ENCODE measurements at places on chromosomes 4 and X.

DNA sequence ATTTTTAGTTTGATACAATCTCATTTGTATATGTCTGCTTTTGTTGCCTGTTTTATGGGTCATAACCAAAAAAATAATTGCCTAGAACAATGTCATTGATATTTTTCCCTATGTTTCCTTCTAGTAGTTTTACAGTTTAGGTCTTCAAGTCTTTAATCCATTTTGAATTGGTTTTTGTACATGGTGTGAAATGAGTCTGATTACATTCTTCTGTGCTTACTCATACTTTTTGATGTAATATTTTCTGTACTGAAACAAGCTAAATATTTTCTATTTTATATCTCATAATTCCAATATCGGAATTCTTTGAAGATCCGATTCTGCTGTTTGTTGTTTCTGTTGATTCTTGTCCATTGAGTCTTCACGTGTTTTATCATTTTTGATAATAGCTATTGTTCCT is 10.6 kb downstream of the TMEM156 start:
- DNase-seq = no peak

DNA sequence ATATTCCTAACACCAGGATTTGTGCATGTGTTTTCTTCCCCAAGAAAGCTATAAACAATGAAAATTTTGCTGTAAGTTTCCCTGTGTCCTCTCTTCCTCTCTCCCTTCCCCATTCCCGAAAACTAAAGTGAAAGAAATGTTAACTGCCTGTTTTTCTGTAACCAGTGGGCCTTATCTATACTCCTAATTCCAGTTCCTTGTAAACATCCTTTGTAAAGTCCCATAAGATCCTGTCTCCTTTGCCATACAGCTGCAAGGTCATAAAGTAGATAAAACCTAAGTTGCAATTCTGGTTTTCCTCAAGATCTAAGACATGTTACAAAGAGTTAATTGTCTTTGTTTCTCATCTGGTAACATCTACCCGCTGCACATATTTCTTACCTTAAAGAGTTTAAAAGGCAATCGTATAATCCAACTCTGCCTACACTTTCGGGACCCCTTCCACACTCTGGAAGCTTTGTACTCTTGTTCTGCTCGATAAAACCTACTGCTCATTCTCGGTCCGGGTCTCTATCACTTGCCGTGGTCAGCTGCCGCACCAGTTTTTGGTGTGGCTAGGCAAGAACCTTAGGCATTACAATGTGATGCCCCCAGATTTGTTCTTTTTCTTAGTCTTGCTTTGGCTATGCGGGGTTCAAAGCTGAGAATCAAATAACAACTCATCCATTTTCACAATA is 20.5 kb downstream of the UGT2B7 start:
- DNase-seq = no peak

DNA sequence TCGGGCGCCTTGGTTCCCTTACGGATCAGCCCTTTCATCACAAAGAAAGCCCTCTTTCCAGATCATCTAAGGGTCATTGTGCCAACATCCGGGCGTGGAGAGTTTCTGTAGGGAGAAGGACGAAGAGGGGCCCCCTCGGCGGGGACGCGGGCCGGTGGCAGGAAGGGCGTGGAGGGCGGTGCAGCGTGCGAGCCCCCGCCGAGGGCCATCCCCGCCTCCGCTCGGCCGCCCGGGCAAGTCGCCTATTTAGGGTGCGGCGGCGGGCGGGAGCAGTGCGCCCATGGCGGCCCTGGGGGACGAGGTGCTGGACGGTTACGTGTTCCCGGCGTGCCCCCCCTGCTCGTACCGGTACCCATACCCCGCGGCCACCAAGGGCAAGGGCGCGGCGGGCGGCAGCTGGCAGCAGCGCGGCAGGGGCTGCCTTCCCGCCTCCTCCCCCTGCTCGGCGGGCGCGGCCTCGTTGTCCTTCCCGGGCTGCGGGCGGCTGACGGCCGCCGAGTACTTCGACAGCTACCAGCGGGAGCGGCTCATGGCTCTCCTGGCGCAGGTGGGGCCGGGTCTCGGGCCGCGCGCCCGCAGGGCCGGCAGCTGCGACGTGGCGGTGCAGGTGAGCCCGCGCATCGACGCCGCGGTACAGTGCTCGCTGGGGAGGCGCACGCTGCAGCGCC is at the start of gene ZAR1:
Gene ZAR1 (plus strand): TSS at position 241 of the 668 bp plus-strand sequence. CDS start 40 bp downstream, at position 281.
- DNase-seq = no peak

GRCh38 chr4:183396227-183396637 is 48.2 kb upstream of the CDKN2AIP start:
- DNase-seq = no peak

DNA sequence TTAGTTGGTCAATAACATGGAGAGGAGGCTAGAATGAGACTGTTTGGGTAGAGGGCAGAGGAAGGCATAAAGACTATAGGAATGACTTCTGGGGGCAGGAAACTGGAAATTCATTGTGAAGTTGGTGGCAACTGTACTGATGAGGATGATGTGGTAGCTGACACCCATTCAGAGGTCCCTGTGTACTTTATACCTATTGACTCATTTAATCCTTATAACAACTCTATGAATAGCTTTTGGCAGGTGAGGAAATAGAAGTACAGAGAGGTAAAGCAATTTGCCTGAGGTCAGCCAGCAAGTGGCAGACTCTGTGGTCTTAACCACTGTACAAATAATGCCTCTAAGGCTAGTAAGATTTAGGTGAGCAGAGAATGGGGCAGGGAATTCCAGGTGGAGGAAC is 100.1 kb downstream of the GATB start:
- DNase-seq = no peak
